ENCODE measurements at places on chromosomes 6 and 20. TPM values are rescaled to one million over a fixed set of nuclear protein-coding genes. Genes with fewer than 3 reads are reported as not detected.

The MUCL3 gene
- not detected for total RNA-seq

The RALY gene
- total RNA-seq, result 191 TPM

- no peak for DNase-seq
These were observed 220.7 kb downstream of the CDC5L start for GRCh38 chr6:44608175-44608574.

- no peak for DNase-seq
These were observed 73.6 kb downstream of the NOL4L start for GRCh38 chr20:32511358-32512046.

DNA sequence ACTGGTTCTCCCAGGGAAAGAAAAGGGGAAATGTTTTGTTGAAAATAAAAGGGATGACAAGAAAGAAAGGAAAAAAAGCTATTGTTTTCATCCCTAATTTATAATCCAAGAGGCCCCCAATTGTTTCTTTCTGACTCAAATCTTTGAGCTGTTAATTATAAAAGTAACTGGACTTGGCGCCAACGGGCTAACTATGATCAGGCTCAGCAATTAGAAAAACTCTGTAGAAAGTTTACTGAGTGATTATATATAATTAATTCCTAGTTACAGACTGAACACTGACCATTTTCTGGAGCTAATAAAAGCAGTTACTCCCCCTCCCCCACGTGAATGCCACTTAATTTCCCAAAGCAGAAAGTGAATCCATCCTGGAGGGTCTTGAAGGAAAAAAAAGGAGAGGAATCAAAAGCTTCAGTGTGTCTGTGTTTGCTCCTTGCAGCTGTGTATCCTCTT, 3.2 kb downstream of the ZMYND8 start:
- DNase-seq, result no peak

GRCh38 chr6:32081168-32081990, 27.8 kb downstream of the TNXB start:
- DNase-seq, result peak; percentile 59

GRCh38 chr6:39950125-39950720, 16.0 kb upstream of the MOCS1 start:
- DNase-seq, result no peak

- DNase-seq, result no peak
These were observed 565.7 kb upstream of the BTBD3 start for GRCh38 chr20:11352041-11352440.

DNA sequence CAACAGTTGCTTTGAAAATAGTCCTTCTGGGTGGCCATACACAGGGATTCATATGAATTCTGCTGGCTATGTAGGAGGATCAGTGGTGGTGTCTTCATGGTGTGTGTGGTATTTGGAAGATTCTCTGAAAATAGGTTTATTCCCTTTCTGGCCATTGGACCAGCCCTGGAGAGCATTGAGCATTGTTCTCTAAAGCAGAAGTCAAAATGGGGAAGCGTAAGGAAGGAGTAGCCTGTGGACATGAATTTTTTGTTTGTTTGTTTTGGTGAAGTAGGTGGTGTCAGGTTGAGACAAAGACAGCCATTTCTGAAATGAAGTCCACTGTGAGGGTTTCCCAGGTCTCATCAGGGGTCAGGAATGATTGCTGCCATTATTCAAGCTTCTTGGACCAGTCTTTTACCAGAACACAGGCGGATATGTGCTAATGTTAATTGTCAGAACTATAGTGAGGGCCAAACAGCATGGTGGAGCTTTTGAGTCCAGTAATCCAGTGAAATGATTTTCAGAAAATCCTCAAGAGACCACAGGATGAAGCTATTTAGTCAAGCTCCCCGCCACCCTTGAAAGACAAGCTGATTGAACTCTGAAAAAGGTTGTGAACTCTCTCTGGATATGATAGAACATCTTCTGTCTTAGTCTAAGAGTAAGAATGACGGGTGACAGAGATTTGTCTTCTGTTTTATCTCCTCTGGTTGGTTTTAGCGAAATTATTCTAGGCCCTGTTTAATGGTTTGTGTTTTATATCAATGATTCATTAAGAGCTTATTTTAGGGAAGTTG, 60.0 kb downstream of the DNAH8 start:
- DNase-seq, result no peak

The RIMS4 gene
- total RNA-seq, result 1.2 TPM

Data from left colon (tissue), 2 donors.